ENCODE measurements at places on chromosomes 5 and 9. TPM values are rescaled to one million over a fixed set of nuclear protein-coding genes. Genes with fewer than 3 reads are reported as not detected.

DNA sequence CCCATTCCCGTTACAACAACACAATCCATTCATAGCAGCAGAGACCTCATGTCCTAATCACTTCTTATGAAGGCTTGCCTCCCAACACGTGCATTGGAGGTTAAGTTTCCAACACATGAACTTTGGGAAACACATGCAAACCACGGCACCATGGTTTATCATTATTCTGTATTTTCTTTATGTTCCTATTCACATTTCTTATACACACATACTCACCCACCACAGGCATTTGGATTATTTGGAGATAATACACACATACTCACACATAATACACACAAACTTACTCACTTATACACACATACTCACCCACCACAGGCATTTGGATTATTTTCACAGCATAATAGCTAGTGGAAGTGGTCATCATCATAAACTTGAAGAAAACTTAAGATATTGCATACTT is 75.6 kb downstream of the C7 start:
- DNase-seq: peak; percentile 55

DNA sequence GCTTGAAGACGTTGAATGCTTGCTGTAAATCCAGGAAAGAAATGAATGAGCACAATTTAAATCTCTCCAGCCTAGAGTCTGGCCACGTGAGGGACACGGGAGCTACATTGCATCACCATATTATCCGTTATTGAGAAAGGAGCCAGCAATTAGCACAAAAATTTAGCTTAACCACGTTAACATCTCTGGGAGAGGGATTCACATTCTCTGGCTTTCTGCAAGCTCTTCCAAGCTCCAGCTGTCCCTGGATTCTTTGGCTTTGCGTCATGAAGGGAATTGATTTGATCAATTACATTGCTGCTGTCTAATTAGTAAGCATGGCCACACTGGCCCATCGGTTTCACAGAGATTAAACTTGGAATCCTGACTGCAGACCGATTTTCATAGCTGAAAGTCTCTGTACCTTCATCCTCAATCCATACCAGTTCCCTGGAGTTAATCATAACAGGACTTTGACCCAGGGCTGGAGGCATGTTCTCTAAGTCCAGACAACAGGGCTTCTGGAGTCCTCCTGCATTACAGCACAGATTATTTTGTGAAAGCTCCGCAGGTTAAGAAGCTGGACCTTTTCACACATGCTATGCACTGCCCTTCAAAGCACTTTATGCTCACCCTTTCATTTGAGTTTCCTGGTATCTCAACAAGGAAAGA is 31.6 kb downstream of the ADRA1B start:
- DNase-seq: no peak

GRCh38 chr9:137978262-137978714 is 100.7 kb downstream of the CACNA1B start:
- DNase-seq: no peak

DNA sequence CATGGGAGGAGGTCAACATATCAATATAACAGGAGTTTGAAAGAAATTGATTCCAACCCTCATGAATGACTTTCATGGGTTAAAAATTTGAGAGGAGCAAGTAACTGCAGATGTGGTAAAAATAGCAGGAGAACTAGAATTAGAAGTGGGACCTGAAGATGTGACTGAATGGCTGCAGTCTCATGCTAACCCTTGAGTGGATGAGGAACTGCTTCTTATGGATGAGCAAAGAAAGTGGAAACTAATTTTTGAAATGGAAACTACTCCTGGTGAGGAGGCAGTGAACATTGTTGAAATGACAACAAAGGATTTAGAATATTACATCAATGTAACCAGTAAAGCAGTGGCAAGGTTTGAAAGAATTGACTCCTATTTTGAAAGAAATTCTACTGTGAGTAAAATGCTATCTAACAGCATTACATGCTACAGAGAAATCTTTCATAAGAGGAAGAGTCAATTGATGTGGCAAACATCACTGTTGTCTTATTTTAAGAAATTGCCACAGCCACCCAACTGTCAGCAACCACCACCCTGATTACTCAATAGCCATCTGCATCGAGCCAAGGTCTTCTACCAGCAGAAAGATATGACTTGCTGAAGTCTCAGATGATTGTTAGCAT is 1683.2 kb downstream of the MAT2B start:
- no peak for DNase-seq

The ERP44 gene
- total RNA-seq: 26.1 TPM

GRCh38 chr9:132472599-132472998 is 62.6 kb downstream of the CFAP77 start:
- DNase-seq: no peak

The PCSK5 gene
- 0.22 TPM for total RNA-seq

DNA sequence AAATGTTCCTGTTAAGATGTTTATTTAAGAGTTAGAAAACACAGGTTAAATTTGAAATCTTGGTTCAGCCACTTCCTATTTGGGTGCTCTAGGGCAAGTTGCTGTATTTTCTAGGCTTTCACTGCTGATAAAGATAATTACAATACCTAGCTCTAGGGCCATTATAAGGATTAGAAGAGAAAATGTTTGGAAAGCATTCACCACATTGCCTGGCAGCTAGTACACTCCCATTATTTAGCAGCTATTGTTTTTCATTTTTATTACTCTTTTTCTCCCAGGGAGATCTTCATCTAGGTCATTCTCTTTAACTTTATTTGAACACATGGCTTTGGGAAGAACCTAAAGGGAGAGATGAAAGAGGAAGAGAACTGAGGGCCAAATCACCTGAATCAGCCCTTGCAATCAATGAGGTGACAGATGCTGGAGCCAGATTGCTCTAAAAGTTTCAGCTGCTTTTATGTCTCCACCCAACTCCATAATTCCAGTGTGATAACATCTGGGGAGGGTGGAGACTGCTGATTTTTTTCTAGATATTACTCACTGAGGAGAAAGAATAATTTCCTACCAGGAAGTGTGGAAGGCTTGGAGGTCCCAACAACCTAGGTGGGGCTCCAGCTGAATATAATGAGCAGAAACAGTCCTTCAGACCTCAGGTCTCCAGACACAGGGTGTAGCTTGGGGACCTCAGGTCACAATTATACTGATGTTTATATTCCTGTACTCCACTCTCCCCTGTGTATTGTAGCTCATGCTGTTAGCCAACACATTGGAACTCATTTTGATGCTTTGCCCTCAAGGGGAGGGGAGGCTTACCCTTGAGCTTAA is 640.0 kb downstream of the RAB3C start:
- no peak for DNase-seq

- DNase-seq: no peak
These were observed 410.1 kb downstream of the MAT2B start for GRCh38 chr5:163915481-163915961.

The ZFP2 gene
- total RNA-seq: not detected

- no peak for DNase-seq
These were observed 157.0 kb downstream of the PJA2 start for GRCh38 chr5:109252731-109253130.

The NUDT2 gene
- total RNA-seq: 30.2 TPM

The C5orf58 gene
- total RNA-seq: not detected

GRCh38 chr9:79980432-79980831 is 408.7 kb downstream of the TLE4 start:
- DNase-seq: no peak

DNA sequence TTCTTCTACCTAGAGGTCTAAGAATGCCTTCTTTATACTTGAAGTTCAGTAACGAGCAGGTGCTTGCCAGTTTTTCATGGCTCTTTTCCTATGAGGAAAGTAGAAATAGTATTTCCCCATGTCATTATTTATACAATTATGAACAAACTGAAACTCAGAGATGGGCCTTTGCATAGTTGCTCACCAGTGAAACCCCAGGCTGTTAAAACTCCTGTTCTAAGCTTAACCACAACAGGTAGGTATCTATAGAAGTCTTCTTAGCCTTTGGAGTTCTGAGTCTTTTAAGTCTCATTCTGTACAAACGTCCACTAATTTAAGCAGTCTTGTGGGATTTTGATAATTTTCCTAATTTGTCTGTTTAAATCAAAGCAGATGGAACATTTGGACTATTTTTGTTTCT is 90.1 kb downstream of the STARD4 start:
- no peak for DNase-seq

GRCh38 chr5:102886586-102886985 is 131.5 kb downstream of the PAM start:
- peak; percentile 11 for DNase-seq

DNA sequence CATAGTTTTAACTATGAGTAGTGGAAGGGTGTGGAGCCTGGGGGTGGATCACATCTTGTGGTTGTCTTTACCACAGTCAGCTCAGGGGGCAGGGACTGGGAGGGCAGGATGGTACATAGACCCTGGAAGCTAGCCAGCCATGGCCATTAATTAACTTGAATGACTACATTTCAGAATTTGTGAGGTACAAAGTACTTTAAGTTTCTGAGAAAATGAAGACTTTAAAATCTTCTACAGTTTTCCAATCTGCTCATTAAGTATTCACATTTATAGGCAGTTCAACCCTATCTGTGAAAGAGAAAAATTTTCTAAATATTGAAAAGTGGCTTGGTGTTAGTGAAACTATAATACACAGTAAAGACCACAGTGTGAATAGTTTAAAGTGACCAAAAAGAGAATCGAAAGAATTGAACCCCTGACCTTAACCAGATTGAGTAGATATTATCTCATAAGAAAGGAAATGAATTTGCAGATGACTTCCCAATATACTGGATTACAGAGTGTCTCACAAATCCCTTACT is 234.2 kb upstream of the MEF2C start:
- DNase-seq: no peak

DNA sequence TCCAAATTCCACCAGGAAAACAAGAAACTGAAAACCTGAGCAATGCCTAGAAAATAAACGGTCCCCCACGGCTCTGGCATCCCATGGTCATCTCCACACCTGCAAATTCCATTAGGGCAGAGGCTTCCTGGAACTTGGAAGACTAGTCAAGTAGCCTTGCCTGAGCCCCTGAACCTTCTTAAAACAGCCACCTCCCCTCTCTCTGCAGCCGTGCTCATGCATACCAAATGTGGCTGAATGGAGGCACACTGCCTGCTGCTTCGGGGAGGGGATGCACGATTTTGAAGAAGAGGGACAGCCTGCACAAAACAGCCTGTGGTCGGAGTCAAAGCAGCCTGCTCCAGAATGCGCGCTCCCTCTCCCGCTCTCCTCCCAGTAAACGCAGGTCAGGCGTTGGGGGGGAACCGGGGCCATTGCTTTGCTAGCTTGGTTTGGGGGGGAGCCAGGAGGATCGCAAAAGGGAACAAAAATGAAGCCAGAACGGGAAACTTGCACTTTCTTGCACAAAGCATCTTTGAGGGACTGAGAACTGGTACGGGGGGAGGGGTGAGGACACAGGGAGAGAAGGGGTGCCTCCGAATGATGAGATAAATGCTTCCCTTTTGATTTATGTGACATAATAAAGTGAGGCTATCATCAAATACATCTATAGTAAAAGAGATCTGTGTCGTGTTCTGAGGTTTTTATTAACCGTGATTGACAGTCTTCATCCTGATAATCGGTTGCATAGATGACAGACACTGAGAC is at the start of gene TRPM3:
Gene TRPM3 (minus strand): TSS at position 347 of the 747 bp plus-strand sequence. CDS start 267 bp downstream, at position 80.
- DNase-seq: no peak

The NR2F1 gene
- total RNA-seq: 21.1 TPM

GRCh38 chr9:33453286-33453860 is 6.0 kb upstream of the AQP3 start:
- DNase-seq: no peak

The IL4 gene
- not detected for total RNA-seq

GRCh38 chr5:137516251-137516797 is 17.2 kb upstream of the SPOCK1 start:
- no peak for DNase-seq

GRCh38 chr5:150270541-150271295 is 18.9 kb downstream of the CAMK2A start:
- no peak for DNase-seq

The LAMC3 gene
- not detected for total RNA-seq

DNA sequence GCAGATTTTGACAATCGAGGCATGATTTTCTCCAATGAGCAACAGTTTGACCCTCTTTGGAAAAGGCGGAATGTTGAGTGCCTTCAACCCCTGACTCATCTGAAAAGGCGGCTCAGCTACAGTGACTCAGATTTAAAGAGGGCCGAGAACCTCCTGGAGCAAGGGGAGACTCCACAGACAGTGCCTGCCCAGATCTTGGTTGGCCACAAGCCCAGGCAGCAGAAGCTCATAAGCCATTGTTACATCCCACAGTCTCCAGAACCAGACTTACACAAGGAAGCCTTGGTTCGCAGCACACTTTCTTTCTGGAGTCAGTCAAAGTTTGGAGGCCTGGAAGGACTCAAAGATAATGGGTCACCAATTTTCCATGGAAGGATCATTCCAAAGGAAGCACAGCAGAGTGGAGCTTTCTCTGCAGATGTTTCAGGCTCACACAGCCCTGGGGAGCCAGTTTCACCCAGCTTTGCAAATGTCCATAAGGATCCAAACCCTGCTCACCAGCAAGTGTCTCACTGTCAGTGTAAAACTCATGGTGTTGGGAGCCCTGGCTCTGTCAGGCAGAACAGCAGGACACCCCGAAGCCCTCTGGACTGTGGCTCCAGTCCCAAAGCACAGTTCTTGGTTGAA is 13.6 kb downstream of the PTPDC1 start:
- peak; percentile 88 for DNase-seq

GRCh38 chr9:115403753-115404152 is 285.8 kb upstream of the TNC start:
- no peak for DNase-seq

DNA sequence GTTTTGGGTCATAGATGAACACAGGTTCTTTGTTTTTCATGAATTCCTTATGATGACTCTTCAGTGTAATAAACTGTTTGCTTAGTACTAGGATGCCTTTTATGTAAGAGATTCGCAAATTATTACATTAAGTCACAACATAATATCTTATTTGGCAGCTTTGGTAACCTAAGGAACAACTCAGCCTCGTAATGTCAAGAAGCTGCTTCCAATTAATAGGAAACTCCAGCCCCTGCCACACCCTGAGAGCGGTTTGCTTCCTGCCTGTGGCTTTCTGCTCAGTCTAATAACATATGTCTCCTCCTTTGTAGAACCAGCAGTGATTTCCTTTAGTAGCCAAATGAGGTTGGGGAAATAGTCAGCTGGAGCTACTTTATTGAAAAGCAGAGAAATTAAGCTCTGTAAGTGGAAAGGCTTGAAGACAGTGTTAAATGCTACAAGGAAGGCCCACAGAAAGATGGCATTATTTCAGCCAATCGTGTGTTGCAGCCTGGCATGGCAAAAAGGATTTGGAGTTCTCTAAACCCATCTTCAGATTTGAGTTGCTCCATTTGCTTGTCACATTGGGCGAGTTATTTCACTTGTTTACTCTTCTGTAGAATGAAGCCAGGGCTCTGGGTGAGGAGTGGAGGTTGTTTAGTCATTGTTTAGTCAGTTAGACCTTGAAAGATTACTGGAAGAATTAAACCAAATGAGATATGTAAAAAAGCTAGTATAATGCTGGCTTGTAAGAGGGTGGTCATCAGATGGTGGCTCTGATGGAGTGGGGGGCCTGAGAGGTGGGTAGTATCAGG is 54.1 kb downstream of the MTAP start:
- peak; percentile 40 for DNase-seq

- DNase-seq: peak; percentile 18
These were observed 31.1 kb downstream of the FBXW11 start for GRCh38 chr5:171975262-171975876.

Data from HFFc6 (cell line).